ENCODE measurements at places on chromosomes 5 and 9.

- peak; percentile 24 for ATAC-seq
Measured at GRCh38 chr9:92657296-92658094, 12.4 kb downstream of the IPPK start.

GRCh38 chr5:2149195-2149539 is 266.4 kb upstream of the IRX4 start:
- no peak for ATAC-seq

GRCh38 chr5:10291692-10292339 is 15.9 kb downstream of the CMBL start:
- no peak for ATAC-seq

GRCh38 chr5:138966236-138966985 is 91.3 kb upstream of the LRRTM2 start:
- ATAC-seq = no peak

- no peak for ATAC-seq
Measured at GRCh38 chr5:126391386-126391785, 31.8 kb upstream of the GRAMD2B start.

DNA sequence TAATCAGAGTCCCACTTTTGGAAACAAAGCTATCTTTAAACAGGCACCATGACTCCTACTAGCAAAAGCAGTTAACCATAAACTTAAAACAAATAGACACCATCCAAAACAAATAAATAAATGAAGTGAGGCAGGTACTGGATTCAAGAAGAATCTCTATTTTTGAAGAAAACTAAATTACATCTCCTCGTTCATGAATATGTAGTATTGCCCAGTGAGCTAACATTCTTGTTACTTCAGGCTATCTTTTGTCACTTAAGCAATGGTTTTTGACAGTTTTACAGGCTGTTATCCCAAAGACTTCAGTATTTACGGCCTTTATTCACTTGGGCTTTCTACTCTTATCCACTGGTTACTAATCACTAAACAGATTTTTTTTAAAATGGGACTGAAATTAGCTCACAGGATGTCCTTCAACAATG is 242.5 kb downstream of the MLLT3 start:
- no peak for ATAC-seq

DNA sequence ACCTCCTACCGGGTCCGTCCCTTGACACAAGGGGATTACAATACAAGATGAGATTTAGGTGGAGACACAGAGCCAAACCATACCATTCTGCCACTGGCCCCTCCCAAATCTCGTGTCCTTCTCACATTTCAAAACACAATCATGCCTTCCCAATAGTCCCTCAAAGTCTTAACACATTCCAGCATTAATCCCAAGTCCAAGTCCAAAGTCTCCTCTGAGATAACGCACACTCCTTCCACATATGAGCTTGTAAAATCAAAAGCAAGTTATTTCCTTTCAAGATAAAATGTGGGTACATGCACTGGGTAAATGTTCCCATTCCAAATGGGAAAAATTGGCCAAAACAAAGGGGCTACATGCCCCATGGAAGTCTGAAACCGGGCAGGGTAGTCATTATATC is 463.9 kb upstream of the CDH9 start:
- no peak for ATAC-seq

DNA sequence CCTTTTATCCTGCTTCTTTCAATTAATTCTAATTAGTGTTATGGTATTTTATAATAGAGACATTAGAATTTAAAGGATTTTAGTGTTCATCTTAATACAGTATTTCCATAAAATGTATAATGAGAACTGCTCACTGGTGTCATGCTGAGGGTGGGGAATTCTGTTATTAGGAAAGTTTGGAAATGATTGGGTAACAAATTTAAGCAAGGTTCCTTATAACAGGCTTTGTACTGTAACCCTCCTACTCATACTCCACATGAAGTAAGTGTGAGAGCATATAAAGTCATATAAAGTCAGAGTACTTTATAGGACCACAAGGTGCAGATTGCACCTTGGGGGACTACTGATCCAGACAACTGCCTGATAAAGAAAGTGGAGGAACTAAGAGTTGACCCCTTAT is 42.2 kb downstream of the SV2C start:
- no peak for ATAC-seq

DNA sequence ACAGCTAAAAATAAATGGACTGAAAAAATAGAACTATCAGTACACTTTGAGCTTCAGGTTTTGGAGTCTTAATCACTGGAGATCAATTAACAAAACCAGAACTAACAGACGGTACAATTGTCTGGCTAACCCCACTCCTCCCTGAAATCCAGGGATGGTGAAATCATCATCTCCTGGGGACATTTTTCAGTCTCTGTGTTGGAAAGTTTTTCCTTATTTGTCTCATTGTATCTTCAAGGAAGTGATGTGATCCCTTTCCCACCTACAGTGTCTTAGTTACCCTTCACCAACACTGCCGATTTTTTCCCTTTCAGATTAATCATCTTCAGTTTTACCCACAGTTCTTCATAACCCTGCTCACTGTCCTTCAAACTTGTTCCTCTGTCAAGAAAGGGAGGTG is 81.9 kb downstream of the MAP1B start:
- ATAC-seq = no peak

- no peak for ATAC-seq
Measured at GRCh38 chr5:10827571-10827970, 66.5 kb upstream of the DAP start.

GRCh38 chr9:133048595-133048994 is 13.2 kb upstream of the CEL start:
- peak; percentile 41 for ATAC-seq

DNA sequence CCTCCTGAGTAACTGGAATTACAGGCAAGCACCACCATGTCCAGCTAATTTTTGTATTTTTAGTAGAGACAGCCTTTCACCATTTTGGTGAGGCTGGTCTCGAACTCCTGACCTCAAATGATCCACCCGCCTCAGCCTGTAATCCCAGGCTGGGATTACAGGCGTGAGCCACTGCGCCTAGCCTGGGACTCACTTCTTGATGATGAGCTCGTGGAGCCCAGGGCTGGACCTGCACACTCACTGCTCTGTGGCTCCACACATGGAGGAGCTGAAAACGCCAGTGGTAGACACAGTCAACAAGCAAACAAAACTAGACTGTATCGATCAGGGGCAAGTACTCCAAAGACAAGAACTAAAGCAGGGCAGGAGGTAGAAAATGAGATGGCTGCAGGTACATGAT is 59.8 kb upstream of the RPL26L1 start:
- ATAC-seq = peak; percentile 22

- no peak for ATAC-seq
Measured at GRCh38 chr5:10644192-10644591, 80.3 kb downstream of the ANKRD33B start.

- no peak for ATAC-seq
Measured at GRCh38 chr5:79898611-79899010, 92.5 kb downstream of the MTX3 start.

DNA sequence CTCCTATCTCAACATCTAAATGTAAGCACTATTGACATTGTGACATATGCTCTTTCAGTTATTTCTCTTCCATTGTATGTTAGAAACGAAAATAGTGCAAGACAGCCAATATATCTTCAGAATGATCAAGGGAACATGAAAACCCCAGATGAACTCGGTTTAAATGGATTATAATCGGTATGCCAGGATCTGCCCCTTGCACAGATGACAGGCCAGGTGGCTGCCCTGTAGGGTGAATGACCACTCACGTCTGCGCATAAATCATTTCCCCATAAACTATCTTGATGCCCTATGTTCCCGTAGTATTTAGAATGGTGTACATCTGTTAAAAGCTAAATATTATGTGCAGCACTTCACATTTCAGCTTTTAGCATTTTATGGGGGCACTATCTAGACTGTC is 69.7 kb upstream of the RANBP3L start:
- no peak for ATAC-seq

DNA sequence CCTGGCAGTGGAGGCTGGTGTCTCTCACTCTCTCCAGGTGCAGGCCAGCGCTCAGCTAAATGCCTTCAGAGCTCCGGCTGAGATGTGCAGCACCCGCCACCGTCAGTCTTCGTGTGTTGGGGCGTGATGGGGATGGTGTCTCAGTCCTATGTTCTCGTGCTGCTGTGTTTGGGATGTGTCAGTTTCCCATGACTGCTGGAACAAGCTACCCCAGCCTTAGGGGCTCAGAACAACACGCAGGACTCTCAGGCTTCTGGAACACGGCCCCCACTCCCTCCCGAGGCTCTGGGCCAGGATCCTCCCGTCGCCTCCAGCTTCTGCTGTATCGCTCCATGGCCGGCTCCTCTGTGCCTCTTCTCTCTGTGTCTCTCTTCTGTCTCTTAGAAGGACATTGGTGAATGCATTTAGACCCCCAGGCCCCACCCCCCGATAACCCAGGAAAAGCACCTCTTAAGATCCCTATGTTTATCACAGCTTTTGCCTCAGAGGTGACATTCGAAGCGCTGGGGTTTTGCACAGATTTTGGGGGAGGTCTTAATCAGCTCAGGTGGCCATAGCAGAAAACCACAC is 9.6 kb upstream of the CEP72 start:
- no peak for ATAC-seq

GRCh38 chr5:80190960-80191359 is 64.9 kb downstream of the SERINC5 start:
- no peak for ATAC-seq

GRCh38 chr9:110892689-110893088 is 145.6 kb downstream of the LPAR1 start:
- ATAC-seq = no peak

DNA sequence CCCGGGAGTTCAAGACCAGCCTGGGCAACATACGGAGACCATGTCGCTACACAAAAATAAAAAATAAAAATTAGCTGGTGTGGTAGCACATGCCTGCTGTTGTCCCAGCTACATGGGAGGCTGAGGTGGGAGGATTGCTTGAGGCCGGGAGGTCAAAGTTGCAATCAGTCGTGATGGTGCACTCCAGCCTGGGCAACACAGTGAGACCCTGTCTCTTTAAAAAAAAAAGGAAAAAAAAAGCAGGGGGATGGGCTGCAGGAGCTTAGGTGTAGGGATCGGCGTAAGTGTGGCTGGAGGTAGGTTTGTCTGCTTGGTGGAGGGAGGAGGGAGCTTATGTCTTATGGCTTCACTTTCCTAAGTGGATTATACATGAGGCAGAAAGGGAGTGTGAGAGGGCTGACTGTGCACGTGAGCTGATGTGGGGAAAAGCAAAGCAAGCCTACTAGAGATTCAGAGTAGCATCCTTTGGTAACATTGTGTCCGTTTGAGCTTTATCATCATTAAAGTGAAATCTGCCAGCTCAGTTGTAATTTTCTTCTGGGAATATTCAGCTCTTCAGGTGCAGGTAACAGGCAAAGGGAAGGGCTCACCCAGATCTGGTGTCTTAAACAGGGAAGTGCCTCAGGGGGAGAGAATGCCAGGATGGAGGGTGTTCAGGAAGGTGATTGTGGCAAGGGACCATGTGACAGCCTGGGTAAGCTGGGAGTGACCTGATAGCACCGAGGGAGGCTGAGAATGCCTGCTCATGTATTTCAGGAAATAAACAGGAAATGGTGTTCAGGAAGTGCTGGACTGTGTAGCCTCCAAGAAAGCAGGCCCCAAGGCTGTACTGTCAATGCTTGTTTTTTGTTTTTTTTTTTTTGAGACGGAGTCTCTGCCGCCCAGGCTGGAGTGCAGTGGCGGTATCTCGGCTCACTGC is 17.6 kb upstream of the SETX start:
- ATAC-seq = peak; percentile 87

- no peak for ATAC-seq
Measured at GRCh38 chr5:143231973-143232812, 171.3 kb downstream of the NR3C1 start.

- no peak for ATAC-seq
Measured at GRCh38 chr9:132075853-132076252, 3.8 kb downstream of the MED27 start.

DNA sequence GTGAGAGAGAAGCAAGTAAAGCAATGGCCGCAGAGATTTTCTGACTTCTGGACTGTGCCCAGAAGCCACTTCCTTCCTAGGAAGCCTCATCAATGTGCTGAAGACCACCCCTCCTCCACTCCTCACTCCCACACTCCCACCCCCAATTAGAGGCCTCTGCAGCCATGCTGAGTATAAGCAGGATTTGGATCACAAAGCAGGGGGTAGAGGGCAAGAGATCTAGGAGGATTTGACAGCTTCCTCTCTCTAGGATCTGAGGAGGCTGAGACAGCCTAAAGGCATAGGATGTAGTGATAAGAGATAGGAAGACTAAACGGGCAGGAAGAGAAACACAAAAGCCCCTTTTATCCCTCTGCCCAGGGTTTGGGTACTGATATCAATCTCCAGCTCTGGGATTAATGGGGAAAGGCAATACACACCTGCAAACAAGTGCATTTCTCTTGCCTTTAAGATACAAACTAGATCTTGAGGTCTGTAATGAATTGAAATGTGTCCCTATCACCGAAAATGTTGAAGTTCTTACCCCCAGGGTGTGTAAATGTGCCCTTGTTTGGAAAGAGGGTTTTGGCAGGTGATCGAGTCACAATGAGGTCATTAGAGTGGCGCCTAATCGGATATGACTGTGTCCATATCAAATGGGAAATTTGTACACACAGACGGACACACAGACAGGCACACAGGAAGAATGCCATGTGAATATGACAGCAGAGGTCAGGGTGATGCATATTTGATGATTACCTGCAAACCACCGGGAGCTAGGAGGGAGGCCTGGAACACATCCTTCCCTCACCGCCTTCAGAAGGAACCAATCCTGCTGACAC is 28.5 kb downstream of the KCNV2 start:
- no peak for ATAC-seq

GRCh38 chr9:22446950-22447617 is 460 bp downstream of the DMRTA1 start:
- ATAC-seq = peak; percentile 91

- ATAC-seq = no peak
Measured at GRCh38 chr5:53089481-53089991, 20.0 kb downstream of the MOCS2 start.

DNA sequence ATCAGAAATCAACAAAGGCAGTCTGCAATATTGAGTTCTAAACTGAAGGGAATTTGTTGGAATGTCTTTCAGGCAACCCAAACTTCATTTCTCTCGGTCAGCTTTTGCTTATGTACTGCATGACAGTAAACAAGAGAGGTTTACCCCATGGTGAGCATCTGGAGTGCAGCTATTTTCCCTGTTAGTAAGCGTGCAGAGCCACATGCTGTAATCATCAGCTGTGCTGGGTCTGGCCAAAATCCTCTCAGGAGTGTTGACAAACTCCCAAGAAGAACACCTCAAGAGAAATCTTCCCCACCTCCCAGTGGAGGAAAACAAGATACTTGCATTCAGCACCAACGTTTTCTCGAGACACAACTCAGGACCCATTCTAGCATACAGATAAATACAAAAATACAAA is 83.6 kb upstream of the ADAMTSL1 start:
- no peak for ATAC-seq

DNA sequence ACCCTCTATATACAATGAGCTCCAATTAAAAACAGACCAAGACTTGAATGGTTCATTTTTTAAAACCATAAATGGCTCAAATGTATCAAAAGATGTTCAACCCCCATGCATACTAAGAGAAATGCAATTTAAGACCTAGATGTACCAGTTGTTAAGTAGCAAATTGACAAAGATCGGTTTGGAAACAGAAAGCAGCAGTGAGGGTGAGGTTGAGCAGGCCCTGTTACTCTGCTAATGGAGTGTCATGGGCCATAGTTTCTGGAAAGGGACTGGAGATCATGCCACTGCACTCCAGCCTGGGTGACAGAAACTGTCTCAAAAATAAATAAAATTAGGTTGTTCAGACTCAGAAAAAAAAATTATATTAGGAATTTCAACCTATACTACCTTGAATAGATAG is 55.0 kb downstream of the FNBP1 start:
- no peak for ATAC-seq
